ENCODE measurements at places on chromosomes 2 and 18.

- no peak for DNase-seq
Measured at GRCh38 chr2:107412981-107413380, 413.7 kb upstream of the RGPD4 start.

- no peak for DNase-seq
Measured at GRCh38 chr2:142918624-142919023, 41.2 kb downstream of the KYNU start.

- no peak for DNase-seq
Measured at GRCh38 chr2:62136956-62137830, 58.7 kb upstream of the B3GNT2 start.

GRCh38 chr18:31634331-31634713, 42.6 kb downstream of the TTR start:
- peak; percentile 33 for DNase-seq

DNA sequence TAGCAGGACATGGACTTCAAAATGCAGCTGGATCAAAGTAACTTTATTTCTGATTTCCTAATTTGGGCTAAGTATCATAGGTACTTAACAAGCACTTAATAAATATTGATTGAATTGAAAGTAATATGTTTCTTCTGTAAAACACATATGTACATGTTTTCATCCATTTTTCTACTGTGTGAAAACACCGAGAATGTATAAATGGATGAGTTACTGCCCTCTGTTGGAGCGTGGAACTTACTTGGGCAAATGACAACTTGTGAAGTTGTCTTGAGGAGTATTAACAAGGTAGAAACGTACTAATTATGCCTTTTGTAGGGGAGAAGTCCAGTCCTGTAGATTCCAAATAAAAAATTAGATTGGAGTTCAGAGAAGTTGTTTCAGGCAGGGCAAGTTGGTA, 87.2 kb downstream of the PHLPP1 start:
- DNase-seq, result no peak

GRCh38 chr18:10072671-10073175, 158.9 kb downstream of the VAPA start:
- no peak for DNase-seq

DNA sequence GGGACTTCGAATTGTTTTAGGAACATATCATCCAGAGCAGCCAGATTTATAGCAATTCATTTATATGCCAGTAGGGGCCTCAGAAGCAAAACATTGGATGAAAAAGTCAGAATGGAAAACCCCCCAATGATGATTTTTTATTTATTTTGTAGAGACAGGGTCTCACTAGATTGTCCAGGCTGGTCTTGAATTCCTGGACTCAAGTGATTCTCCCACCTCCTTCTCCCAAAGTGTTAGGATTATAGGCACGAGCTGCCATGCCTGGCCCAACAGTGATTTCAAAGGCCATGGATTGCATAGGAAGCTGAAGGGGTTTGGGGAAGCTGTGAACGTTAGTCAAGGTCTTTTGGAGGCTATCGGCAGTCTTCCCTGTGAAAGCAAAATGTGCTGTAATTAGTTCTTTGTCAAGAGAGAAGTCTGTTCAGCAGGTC, 21.9 kb upstream of the MCFD2 start:
- peak; percentile 33 for DNase-seq

GRCh38 chr2:220756653-220757052, 815.5 kb downstream of the EPHA4 start:
- no peak for DNase-seq

- DNase-seq, result no peak
Measured at GRCh38 chr2:102120701-102121159, 21.8 kb upstream of the IL1R1 start.

- no peak for DNase-seq
Measured at GRCh38 chr18:8813611-8814010, 108.3 kb downstream of the MTCL1 start.

GRCh38 chr2:121008975-121009374, 273.3 kb downstream of the GLI2 start:
- DNase-seq, result no peak

- no peak for DNase-seq
Measured at GRCh38 chr2:40483549-40484243, 31.8 kb upstream of the SLC8A1 start.

DNA sequence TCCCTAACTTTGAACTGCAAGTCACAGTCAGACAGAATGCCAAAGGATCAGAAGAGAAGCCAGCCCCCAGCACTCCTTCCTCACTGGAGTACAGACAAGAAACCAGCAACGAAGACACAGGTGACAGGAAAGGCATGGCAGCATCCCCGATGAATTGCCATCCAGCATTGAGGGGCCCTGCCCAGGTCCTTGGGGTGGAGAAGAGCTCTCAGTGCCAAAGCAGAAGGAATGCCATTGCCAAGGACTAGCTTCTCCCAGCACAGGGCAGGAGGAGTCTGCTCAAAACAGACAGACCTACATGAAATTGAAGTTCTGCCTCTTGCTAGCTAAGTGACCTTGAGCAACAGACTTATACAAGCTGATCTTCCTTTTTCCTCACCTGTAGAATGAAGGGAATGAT, 220.1 kb downstream of the L3MBTL4 start:
- DNase-seq, result no peak

DNA sequence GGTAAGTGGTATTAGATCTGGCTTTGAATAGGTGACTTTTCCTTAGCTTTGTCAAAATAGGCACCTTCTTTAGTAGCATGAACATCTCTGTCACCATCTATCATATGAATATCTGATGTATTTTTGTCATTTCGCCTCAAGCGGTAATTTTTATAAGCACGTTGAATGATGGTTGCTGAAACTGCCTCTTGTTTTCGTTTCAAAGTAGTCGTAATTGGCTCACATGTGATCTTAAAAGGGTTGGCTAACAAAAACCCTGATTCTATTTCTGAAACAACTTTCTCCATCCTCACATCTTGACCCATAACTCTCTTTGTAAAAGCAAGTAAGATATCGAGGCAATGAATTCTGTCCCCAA, 29.8 kb upstream of the SCN9A start:
- no peak for DNase-seq

GRCh38 chr2:28488858-28489575, 6.8 kb upstream of the PLB1 start:
- no peak for DNase-seq

DNA sequence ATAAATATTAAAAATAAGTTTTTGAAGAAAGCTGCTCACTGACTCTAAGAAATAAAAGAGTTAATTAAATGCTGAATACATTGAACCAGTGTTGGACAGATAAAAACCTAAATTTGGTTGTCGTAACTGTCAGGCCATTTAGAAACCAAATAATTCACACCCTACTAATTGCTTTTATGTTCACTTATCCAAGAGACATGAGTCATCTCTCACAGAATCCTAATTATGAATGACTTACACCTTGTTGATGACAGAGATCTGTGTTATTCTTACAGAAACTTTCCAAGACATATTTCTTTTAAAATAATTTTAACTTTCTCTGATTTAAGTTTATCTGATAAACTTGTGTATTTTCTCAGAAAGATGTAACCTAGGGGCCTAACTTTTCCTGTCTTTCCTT, 250.7 kb downstream of the IKZF2 start:
- no peak for DNase-seq

DNA sequence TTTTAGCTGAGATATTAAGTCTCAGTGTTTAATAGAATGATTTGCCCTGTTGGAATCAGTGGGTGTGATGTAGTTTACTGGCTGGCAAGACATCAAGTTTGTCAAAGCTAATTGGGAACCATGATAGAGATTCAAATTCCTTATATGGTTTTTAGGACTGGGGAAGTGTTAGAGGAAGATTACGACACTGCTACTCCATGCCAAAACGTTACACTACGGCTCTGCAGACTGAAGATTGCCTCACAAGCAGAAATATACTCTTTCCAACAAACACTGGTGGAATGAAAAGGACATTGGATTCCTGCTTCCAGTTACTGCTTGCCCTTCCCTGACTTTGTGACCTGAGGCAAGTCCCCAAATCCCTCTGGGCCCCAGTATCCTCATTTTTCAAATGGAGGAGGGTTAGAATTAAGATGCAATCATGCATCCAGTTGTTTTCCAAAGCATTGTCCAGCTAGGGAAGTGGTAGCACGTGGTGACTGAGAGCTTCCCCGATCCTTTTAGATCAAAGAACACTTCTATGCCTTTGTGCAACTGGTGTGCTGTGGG, 147.6 kb downstream of the CDC42EP3 start:
- no peak for DNase-seq

GRCh38 chr2:102690012-102690411, 70.7 kb downstream of the SLC9A2 start:
- no peak for DNase-seq

DNA sequence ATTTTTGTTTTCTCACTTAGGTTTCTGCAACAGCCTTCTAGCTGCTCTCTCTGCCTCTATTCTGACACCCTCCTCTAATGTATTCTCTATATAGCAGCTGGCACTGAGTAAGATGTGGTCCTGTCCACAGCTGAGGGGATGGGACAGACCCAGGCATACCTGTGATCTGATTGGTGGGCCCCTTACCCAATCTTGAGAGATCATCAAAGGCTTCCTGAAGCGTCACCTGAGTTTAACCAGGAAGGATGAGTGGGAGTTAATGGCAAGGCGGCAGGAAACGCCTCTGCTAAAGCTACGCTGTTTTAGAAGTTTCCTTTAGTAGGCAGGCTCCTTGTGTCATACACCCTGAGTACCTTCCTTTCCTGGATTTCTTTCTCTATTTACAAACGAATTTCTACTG, 5.7 kb upstream of the TET3 start:
- peak; percentile 75 for DNase-seq

DNA sequence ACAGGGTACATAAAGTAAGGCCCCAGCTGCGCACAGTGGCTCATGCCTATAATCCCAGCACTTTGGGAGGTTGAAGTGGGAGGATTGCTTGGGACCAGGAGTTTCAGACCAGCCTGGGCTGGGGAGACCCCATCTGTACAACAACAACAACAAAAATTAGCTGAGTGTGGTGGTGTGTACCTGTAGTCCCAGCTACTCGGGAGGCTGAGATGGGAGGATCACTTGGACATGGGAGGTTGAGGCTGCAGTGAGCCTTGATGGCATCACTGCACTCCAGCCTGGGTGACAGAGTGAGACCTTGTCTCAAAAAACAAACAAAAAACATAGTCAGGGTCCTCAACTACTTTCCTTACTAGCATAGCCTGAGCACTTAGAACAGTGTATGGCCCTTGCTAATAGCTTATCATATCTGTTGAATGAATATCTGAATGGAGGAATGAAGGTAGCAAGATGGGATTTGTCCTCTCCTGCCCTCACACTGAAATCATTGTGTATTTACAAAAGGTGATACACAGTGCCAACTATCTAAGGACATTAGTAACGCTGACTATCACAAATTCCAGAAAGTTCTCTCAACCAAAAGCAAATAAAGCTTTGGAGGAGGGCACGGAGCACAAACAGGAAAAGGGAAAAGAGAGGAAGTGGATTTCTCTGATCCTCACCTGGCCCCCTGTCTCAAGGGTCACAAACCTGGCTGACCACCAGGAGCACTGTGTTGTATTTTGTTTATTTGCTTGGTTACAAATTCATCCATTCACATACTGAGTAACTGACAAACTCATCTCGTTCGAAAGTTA, 38.1 kb downstream of the L3MBTL4 start:
- DNase-seq, result no peak

GRCh38 chr18:38042211-38042890, 476.8 kb upstream of the CELF4 start:
- no peak for DNase-seq

GRCh38 chr2:157056200-157056676, 201.3 kb upstream of the GALNT5 start:
- DNase-seq, result no peak

DNA sequence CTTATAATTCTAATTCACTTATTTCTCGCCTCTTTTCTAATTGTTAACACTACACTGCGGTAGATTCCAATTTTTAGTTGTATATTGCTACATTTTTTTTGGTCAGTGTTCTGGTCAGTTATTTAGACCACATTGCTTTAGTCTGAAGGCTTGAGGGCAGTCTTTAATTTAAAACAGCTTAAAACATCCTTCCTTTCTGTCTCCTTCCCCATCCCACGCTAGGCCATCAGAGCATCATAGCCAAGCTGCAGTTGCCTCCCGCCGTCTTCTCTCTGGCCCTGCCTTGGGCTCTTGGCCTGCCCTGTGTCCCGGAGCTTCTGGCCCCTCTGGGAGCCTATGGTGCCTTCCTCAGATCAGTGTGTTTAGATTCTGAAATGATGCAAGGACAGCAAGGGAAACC, 52.6 kb upstream of the GLI2 start:
- DNase-seq, result no peak

DNA sequence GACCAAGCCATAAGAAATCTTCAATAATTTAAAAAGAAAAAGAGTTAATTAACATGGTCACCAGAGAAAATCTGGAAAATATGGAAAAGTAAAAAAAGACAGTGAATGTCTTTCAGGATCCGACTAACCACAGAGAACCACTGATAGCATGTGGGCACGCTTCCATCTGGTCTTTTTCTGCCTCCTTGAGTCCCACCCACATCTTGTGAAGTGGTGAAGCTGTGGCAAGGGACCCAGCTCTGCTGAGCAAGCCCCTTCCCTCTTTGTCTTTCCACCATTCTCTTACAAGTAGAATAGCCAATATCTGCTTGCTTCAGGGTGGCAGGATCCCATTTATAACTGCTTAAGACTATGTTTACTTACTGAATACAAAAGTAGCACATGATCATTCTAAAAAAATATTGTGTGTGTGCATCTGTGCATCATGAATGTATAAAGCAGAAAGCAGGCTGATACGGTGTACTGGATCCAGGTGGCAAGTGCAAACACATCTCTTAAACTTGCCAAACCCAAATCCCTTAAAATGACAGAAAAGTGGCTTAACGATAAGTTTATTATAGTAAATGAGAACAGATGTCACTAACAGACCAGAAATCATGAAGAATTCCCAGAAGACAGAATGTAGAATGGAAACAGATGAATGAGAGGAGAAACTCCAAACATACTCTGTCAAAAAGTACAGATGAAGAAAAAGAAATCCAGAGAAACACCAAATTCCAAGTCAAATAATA, 52.3 kb downstream of the FOXI3 start:
- DNase-seq, result no peak

GRCh38 chr18:23738151-23738550, 48.9 kb downstream of the LAMA3 start:
- no peak for DNase-seq

- no peak for DNase-seq
Measured at GRCh38 chr2:226715347-226715990, 84.2 kb downstream of the IRS1 start.

GRCh38 chr18:10304853-10305252, 149.6 kb upstream of the APCDD1 start:
- no peak for DNase-seq

- no peak for DNase-seq
Measured at GRCh38 chr2:230968921-230969658, 26.8 kb upstream of the SPATA3 start.

DNA sequence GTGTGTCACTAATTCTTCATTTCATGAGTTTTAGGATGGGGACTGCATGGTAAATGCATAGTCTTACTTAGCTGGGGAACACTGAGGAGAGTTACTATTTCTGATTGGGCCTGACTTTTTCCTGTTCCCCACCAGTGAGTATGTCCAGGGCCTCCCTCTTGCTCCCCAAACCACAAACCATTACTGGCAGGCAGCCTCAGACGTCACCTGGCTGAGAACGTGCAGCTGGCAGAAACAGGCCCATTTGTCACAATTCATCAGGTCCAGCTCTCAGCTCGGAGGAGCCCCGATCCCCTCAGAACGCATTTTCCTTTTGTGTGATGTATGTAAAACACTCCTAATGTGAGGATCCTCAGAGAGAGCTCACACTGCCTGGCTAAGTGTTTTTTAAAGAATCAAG, 71.7 kb upstream of the SIX3 start:
- no peak for DNase-seq

Data from CD4-positive, alpha-beta T cell treated with Interferon alpha-2 for 1 hour (primary cell).